ENCODE measurements at places on chromosomes 3 and 15. TPM values are rescaled to one million over a fixed set of nuclear protein-coding genes. Genes with fewer than 3 reads are reported as not detected.

The ZNF770 gene
- total RNA-seq: 87.7 TPM

The SYNPR gene
- total RNA-seq: not detected

The WDR49 gene
- total RNA-seq: not detected

The PEX5L gene
- total RNA-seq: 0.11 TPM

The SH2D7 gene
- not detected for total RNA-seq

DNA sequence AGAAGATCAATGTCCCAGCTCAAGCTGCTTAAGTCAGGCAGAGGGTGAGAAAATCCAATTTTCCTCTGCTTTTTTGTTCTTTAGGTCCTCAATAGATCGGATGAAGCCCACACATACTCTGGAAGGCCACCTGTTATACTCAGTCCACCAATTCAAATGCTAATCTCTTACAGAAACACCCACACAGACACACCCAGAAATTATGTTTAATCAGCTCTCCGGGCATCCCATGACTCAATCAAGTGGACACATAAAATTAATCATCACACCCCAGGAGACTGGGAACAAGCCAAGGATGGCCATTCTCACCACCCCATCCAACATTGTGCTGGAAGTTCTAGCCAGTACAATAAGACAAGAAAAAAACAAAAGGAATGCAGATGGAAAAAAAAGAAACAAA, 67.8 kb upstream of the SLC24A5 start:
- DNase-seq: no peak

- DNase-seq: peak; percentile 93
These were observed at the start of gene SELENOS for GRCh38 chr15:101277038-101277822. Gene SELENOS, minus strand, starts transcription at chr15:101277485. Its CDS starts 68 bp downstream, at chr15:101277417.

DNA sequence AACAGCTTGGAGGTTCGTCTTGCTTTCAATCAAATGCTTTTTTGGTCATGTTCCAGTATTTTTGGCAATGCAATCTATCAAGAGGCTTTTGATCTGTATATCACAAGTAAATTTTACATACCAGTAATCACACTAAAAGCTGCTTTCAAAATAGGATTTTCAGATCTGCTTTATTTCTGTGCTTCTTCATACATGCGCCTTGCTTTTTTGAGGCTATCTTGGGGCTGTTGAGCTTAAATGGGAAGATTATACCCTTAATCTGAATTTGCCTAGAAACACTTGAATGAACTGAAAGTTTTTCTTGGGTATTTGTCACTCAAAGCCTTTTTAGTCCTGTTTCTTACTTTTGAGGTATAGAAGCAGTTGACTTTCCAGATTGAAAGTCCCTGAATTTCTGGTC, 62.1 kb upstream of the DCBLD2 start:
- no peak for DNase-seq

DNA sequence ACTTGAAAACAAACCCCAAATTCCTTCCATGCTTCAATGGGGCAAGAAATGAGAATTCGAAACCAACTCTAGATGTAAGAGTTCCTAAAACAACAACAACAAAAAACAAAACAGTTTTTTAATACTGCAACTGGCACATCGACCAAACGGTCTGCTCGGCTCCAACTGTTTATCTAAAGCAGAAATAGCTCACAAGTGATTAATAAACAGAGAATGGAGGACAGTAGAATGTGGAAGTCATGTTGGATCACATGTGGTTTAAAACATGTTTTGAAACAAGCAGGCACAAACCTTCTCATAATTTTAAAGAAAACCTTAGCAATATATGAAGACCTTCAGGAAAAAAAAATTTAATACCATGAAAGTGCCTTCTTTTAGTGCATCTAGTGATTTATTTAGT, 55.1 kb downstream of the SETMAR start:
- DNase-seq: no peak

DNA sequence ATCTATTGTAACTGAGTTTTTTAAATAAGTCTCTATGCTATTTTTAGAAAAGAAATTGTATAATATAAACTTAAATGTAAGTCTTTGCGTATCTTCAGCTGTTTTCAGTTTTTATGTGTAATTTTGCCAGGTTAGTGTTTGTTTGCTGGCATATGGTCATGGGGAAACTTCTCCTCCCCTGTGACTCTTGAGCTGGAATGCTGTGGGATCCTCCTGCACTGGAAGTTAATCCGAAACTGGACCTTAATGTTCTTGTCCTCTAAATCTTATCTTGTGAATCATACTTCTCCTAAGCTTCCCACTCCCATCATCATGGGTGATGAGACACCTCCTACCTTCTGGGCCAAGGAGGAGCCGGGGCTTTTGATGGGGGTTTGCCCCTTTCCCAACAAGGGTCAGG, 52.4 kb upstream of the CHST2 start:
- no peak for DNase-seq

DNA sequence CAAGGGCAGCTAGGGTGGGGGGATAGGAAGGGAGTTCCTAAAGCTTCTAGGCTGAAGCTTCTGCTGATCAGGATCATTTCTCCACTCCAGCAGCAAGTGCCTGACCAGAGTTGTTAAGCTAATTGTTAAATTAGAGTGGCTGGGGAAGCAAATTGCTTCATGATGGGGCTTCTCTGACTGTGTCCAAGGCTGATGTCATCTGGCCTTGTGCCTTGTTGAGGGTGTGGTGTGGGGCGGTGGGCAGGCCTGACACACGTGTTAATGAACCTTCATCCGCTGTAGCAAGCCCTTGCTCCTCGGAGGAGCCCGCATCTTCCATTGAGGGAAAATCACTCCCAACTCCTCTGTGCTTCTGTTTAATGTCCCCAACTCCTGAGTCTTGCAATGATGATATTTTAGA, 84.3 kb upstream of the ROPN1 start:
- DNase-seq: no peak

GRCh38 chr3:53166206-53166605, 5.2 kb downstream of the PRKCD start:
- DNase-seq: no peak

- DNase-seq: no peak
These were observed 79.5 kb downstream of the CD200R1L start for GRCh38 chr3:112767177-112767576.

DNA sequence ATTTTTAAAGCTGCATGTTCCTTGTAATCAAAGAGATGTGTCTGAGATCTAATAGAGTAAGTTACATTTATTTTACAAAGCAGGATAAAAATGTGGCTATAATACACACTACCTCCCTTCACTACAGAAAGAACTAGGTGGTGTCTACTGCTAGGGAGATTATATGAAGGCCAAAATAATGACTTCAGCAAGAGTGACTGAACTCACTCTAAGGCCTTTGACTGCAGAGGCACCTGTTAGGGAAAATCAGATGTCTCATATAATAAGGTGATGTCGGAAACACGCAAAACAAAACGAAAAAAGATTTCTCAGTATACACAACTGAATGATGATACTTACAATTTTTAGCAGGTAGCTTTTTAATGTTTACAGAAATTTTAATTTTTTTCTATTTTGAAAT, 19.1 kb downstream of the B3GNT5 start:
- DNase-seq: no peak

DNA sequence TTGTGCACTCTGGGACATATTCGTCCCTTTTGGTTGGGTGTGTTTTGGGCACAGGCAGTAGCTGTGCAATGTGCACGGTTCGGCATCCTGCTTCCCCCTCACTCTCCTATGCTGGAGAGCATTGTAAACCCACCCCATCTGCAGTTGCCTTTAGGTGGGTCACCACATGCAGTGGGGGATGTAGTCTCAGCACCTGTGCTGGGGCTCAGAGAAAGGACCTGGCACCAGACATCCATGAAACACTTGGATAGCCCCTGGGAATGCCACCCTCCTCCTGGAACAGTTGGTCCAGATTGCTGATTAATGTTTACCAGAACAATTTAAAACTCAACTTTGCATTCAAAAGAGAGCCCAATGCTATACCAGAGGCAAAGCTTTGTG, 123.9 kb upstream of the MEF2A start:
- DNase-seq: no peak

- DNase-seq: no peak
These were observed 17.3 kb upstream of the NCK1 start for GRCh38 chr3:136844724-136845123.

DNA sequence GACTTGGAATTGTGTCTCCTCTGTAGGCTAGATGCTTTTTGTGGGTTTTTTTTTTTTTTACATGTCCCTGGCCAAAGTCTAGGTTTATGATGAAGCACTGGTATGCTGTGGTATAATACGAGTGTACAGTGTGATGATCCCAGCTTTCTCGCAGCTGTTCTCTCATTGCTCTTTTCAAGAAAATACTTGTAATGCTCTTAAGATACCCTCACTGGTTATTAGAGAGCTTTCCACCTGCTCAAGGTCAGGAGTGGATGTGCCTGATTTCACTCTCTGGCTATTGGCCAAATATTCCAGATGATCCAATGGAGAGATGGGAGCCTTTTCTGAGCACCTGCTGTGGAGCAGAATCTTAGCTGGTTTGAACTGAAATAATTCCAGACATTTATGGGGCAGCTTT, 215.1 kb downstream of the MYRIP start:
- DNase-seq: no peak

GRCh38 chr3:70849911-70850699, 537.7 kb upstream of the MDFIC2 start:
- DNase-seq: peak; percentile 75

DNA sequence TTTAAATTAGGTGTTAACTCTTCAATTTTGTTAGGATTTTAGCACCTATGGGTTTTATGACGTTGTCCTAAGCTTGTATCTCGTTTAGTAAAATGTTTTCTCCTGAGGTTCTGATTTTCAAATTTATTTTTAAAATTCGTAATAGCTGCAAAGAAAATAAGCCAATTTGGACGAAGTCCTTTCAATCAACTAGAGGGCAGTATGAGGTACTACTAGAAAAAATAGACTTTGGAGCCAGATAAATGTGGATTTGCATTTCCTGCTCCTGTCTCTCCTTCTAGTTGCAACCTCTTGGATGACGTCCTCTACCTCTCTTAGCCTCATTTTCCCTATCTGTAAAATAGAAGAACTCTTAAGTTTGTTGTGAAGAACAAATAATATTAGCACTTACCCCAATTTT, 81.1 kb downstream of the SLTM start:
- DNase-seq: no peak

DNA sequence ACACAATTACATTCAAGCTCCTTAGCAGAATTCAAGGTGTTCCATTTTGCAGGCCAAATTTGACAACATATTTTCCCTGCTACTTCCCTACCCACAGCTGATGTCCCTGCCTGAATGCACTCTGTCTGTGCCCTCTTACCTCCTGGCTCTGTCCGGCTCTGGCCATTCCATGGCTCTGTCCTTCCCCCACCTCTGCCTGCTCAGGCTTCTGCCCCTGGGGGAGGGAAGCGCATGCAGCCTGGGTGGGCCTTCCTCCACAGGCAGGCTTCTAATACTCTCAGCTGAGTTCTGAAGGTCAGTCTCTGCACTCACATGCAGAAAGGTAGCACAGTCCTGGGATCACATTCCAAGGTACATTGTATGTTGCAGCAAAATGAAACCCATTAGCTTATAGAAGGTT, 113.6 kb upstream of the CACNA2D3 start:
- DNase-seq: no peak

- DNase-seq: no peak
These were observed 241.7 kb downstream of the ATP8B4 start for GRCh38 chr15:49877117-49877872.
